ENCODE measurements at places on chromosomes 5 and 9. TPM values are rescaled to one million over a fixed set of nuclear protein-coding genes. Genes with fewer than 3 reads are reported as not detected.

PCDHB12 gene
- total RNA-seq = 18.0 TPM

SPINK13 gene
- total RNA-seq = not detected

TUSC1 gene
- total RNA-seq = 5.9 TPM

NRG2 gene
- total RNA-seq = 5.1 TPM

POLR3G gene
- 6.0 TPM for total RNA-seq

PCDHGA10 gene
- 21.4 TPM for total RNA-seq

CDH9 gene
- total RNA-seq = 16.0 TPM

GRCh38 chr5:136000932-136001331 is 27.9 kb upstream of the TGFBI start:
- no peak for DNase-seq

DNA sequence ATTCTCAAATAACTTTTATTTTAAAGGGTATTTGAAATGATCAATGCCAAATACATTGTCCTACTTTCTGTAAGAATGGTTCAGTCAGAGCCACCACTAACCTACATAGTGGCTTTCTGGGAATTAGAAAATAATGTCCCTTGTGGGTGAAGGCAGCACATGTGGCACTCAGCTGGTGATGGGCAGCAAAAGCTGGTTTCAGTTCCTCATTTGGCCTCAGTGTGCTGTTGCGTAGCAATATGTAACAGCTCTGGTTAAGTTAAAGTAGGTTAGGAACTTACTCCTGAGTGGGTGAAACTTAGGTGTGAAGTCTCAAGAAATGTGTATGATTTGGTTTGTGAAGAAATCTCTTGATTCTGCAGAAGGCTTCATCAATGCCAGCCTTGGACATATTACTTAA is 99.6 kb upstream of the SPEF2 start:
- no peak for DNase-seq

Measured in cerebellum (tissue), 4 donors.